Common myeloid progenitor, CD34-positive (primary cell): ENCODE measurements at places on chromosomes 3 and 15.

DNA sequence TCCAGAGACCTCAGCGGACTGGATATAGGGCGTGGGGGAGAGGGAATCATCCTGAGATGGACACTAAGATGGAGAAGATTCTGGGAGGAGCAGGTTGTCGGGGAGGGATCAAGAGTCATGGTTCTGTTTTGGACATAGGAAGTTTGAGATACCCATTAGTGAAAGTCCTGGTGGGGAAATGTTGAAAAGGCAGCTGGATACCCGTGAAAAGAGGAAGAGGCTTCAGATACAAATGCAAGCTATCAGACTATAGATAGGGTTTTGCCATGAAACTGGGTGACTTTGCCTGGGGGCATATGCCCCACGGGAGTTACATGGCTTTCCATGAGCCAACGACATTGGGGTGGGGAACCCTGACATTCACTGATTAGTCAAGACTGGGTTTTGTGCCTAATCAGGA is 1.1 kb upstream of the GPR62 start:
- DNase-seq, result no peak

DNA sequence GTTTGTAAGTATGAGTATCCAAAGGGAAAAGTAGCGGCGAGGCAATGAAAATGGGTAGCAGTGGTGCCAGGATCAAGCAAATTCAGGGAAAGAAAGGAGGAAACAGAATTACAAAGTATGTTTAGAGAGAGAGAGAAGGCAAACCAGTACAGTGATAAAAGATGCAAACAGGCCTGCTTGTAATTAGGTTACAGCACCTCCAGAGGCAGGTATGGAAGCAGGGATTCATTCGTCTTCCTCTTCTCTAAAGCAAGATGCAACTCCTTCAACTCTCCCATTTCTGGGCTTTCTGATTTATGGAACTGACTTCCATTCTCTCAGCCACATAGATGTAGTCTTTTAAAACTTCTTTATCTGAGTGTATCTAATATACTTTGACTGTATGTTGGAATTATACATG is 68.0 kb downstream of the CRYBG3 start:
- DNase-seq, result no peak

- DNase-seq, result no peak
Observed at GRCh38 chr3:194079702-194080172, 56.2 kb upstream of the HES1 start.

DNA sequence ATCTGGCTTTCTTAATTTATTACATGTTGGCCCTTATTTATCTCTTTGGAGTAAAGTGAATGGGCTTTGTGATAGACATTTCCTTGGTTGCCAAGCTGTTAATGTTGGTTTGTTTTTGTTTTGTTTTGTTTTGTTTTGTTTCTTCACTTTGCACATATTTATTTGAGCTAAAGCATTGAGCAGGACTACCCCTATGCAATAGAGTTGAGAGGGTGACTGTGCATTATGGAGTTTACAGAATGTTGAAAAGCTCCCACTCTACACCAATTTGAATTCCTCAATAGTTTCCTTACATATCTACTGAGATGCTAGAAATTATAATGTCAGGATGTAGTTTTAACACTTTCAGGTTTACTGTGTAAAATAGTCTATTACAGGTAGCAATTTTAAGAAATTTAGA is 462.8 kb upstream of the CBLB start:
- DNase-seq, result no peak

DNA sequence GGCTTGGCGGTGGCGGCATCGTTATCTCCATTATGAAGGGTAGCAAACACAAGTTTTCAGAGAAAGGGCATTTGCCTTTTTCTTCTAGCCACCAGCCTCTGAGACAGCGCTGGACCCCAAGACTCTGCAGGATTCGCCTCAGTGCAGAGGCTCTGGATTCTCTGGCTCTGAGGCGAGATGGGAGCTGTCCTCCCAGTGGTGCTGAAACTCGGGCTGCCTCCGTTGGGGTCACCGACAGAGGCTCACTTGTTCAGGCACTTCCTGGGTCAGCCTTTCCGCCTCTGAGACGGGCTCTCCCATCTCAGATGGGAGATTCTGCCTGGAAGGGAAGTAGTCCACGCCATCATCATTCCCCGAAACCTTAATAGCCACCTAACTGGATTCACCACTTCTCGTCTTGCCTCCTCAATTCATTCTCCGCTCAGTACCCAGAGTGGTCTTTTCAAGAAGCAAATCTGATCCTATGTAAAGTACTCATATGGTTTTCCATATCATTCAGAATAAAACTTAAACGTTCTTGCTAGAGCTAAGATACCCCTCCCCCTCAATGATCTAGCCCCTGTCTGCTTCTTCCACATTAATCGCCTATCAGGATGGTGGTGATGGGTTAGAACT is 76.9 kb downstream of the RHCG start:
- DNase-seq, result peak; percentile 65

DNA sequence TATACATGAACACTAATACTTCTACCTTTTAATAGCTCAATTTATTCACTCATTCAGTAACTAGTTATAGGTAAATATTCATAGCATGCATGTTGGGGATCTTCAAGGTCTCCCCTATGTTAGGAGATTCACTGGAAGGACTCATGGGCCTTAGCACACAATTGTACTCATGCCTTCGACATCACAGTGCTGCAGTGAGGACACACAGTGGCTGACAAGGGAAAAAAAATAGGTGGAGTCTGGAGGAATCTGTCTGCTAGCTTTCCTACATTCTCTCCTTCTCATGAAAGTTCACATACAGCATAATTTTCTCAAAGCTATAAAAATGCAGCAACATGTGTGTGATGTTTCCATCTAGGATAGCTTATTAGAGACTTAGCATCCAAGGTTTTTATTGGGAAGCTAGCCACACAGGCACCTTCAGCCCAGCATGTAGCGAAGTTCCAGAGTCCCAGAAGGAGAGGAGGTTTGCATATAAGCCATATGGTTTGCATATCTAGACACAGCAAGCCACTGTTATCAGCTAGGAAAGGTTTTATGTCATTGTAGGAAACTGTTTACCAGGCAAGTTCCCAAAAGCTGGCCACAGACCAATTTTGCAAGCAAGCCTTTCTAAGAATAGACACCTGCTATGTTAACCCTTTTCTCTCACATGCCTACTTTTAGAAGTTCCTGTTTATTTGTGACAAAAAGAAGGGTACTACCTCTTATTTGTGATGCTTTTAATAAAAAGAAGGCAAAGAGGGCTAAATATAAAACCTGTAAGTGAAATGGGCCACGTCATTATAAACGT is 46.4 kb downstream of the MORC1 start:
- no peak for DNase-seq

- DNase-seq, result no peak
Observed at GRCh38 chr3:64351713-64352638, 126.7 kb upstream of the PRICKLE2 start.

DNA sequence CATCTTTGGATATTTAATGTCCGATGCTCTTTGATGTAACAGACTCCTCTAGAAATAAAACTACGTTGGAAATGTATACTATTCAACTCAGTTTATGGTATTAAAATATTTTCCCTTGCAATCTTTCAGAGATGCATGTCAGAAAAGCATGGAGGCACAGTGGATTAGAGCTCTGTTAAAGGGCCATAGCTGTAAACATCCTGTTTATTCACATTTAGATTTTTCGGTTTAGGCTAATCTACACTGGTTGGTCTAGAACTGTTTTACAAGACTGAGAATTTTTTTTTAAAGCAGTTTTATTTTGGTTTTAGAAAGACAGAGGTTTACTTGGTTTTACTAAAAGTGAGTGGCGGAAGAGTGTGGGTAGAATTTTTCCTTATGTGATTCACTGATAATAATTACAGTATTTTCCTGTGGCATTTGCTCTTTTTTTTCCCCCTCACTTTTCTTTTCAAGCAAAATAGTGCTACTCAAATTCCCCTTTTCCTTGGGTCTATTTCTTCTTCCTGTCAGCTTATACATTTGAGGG is 132.1 kb downstream of the IL1RAP start:
- peak; percentile 75 for DNase-seq

GRCh38 chr15:64895285-64896065 is 16.2 kb upstream of the ANKDD1A start:
- peak; percentile 72 for DNase-seq

- DNase-seq, result no peak
Observed at GRCh38 chr15:88479169-88479568, 11.7 kb downstream of the MRPS11 start.

DNA sequence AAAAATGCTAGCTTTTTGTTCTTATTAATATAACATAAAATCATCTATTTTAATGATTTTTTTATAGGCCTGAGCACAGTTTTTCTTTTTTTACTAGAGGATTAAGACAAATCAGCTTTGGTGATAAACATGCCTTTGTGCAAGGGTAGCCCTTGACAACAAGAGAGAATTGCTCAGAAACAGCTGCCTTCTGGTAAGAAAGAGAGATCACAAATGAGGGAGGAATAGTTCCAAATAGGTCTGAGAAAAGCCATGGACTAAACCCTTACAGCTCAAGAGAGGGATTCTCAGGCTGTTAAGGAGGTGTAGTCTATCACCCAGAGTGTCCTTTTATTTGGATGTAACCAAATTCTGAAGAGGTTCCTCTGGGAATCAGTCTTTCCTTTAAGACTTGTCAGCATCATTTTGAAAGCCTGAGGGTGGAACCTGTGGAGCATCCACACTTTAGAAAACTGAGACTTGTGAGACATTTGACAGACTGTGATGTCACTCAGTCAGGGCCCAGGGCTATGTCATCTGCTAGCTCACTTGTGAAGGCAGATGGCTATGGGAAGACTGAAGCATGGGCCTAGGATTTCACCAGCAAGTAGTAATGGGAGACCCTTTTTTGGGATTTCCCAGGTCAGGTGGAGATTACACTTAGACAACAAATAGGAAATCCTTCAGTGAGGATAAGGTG is 102.9 kb upstream of the KCNAB1 start:
- DNase-seq, result no peak

GRCh38 chr15:42160136-42160535 is 3.7 kb upstream of the PLA2G4F start:
- no peak for DNase-seq

GRCh38 chr3:135272026-135272669 is 477.1 kb downstream of the EPHB1 start:
- no peak for DNase-seq

DNA sequence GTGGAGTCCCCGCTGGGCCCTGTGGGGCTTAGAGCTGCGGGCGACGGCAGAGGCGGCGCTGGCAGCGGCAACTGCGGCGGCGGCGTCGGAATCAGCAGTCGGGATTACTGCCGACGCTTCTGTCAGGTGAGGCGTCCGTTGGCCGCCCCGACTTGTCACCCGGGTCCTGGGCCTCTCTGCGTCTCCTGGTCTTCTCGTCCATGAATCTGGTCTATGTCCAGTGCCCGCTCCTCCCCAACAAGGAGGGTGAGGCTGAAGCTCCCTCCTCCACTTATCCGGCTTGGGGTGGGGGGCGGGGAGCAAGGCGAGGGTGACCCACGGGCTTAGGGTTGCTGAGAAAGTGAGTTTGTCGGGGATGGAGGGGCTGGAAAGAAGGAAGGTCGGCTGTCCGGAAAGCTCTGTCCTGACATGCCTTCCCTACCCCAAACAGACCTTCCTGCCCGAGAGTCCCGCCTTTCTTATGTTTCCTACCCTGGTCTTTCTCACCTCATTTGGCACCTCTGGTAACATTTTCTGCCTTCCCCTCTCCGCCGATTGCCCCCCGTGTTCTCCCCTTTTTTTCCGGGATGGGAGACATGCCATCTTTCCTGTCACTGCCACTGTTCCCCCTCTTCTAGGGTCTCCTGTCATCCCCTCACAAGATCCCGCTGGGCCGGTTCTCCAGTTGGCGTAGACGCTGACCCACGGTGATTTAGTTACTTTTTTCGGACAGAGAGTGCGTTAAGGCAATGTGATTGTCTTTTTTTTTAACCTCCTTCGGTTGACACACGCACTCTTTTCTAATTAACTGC is 520 bp downstream of the ZNF654 start:
- no peak for DNase-seq

GRCh38 chr3:154967090-154967489 is 113.0 kb upstream of the MME start:
- DNase-seq, result no peak

DNA sequence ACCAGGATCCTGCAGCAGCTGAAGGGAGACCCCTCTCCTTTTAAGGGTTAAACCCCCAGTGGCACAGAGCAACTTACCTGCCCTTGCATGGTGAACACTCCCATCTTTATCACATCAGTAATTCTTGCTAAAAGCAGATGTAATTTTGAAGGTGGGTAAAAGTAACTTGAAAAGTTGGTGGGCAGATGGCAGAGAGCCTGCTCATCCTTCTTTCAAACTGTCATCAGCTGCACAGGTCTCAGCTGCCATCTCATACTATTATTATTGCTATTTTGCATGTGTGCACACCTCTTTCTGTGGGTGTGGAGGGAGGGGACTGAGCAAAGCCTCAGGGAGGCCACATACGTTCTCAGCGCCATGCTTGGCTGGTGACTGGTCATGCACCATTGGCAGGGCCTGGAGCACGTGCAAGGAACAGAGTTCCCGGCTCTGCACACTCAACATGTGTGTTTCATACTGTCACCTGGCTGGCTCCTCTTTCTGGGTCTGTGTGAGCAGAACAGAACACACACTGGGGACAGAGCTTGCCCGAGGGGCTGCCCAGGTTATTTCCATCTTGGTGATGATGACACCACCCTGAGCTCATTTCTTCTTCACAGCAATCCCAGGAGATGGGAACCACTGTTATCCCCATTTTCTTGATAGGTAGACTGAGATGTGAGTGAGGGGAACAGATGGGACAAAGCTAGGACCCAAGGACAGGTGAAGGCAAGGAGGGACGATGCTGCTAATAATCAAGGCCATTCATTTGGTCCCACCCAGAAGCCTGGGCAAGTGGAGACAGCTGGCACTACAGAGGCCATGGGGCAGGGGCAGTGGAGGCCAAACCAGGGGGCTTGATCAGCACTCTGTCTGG is 95.8 kb upstream of the KLF13 start:
- peak; percentile 52 for DNase-seq

GRCh38 chr15:71891026-71891425 is 80.7 kb downstream of the NR2E3 start:
- no peak for DNase-seq

DNA sequence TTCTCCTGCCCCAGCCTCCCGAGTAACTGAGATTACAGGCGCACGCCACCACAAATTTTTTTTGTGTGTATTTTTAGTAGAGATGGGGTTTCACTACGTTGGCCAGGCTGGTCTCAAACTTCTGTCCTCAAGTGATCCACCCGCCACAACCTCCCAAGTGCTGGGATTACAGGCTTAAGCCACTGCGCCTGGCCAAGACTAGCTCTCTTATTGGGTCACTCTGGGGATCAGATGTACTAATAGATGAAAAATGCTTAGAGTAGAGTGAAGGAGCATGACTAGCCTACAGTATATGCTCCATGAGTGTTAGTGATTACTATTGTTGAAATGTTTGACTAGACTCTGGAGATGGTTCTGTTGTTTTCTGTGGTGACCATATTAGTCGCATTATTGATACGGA is 21.8 kb downstream of the RARB start:
- DNase-seq, result no peak

GRCh38 chr3:123688241-123688747 is 103.4 kb upstream of the HACD2 start:
- no peak for DNase-seq
